ENCODE measurements at places on chromosomes 3 and 15.

GRCh38 chr3:135803028-135803692 is 162.4 kb upstream of the PPP2R3A start:
- no peak for DNase-seq

GRCh38 chr15:28289694-28290463 is 32.1 kb downstream of the HERC2 start:
- DNase-seq = no peak

DNA sequence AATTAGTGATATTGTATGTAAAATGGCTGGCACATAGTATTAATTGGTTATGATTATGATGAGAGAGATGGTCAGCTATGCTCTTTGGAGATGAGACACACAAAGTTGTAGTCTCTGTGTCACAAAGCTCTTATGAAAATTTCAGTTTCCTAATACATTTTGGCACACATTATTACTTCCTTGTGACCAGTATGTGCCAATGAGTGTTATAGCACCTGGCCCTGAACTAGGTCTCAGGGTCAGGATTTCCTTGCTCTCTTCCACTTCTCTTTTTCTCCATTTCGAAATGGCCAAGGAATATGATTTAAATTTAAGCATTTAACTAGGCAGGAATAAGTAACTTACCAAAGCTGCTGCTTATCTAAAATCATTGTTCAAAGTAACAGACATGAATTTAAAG is 28.0 kb downstream of the TIPARP start:
- DNase-seq = no peak

DNA sequence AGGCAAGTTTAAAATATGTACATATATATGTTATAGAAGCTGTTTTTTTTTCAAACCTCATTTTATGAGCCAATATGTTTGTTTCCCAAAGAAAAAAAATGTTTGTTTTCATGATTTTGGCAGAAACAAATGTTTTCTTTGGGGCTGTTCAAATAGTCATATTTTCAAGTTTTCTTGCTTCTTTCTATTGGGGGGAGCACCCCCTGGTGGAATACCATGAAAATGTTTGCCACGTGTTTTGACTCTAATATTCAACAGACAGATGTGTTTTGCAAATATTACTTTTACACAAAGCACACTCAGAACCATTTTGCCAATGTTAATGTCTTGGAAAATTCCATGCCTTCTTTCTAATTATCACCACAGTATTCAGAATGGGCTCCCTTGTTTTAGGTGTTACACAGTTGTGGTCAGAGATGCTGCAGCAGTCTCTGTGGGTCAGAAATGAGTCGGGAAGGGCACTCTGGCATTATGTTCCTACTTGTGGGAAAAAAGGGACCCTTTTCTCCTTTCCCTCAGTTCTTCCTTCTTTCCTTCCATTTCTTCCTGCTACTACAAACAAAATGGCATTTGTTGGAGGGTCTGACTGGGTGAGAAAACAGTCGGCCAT is 817.0 kb downstream of the TUSC7 start:
- no peak for DNase-seq

DNA sequence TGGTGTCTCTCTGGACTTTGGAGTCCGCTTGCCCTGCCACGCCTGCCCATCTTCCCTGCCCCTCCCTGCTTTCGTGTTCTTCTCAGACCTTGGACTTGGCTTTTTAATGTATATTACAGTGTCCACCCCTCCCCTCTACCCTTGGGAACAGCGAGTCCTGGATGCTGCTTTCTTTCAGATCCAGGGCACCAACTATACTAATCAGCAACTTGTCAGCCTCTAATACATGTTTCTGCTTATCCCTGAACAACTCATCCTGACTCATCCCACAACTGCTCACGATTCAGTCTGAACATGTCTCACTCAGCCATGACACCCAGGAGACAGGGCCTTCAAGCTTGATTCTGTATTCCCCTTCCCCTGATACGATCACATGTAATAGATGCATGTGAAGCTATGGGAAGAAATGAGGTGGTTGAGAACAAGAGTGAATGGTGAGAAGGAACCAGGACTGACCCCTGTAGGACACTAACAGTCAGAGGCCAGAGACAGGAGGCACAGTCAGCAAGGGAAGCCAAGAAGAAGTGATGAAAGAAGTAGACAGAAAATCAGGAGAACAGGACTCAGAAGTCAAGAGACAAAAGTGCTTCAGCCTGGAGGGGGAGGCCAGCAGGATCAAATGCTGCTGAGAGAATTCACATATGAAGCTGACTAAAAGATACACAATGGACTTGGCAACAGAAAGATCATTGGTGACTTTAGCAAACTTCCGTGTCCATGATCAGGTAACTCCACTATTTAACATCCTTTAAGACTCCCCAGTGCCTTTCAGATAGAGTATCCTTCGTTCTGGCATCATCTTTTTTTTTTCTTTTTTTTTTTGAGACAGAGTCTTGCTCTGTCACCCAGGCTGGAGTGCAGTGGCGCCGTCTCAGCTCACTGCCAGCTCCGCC is 35.4 kb downstream of the BCL2L10 start:
- no peak for DNase-seq

DNA sequence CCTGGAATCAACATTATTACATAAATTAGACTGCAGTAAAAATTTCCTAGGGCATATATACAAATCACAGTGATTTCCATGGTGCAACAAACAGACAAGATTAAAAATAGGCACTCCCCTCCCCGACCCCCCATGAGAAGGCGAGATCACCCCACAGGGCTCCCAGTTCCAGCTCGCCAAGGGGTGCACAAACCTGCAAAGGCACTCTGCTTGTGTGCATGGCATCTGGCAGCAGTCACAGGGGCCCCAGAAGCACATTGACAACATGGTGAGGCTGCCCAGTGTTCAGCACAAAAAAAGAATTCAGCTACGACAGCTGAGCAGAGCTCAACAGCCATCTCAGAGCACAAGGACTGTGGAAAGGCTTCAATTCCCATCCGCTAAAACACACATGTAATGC is 19.2 kb upstream of the CERS3 start:
- DNase-seq = no peak

GRCh38 chr3:111351334-111351733 is 190.7 kb upstream of the CD96 start:
- DNase-seq = no peak

- DNase-seq = no peak
Observed at GRCh38 chr3:147872568-147872967, 463.4 kb downstream of the ZIC1 start.

DNA sequence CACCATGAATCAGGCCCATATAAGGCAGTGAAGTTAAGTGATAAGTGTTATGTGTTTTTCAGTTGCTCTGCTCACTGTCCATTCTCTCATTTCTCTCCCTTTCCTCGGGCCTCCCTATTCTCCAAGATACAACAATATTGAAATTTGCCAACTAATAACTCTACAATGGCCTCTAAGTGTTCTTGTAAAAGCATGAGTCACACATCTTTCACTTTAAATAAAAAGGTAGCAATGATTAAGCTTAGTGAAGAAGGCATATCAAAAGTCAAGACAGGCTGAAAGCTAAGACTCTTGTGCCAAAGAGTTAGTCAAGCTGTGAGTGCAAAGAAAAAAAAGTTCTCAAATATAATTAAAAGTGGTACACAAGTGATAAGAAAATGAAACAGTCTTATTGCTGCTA is 675.4 kb downstream of the OTOL1 start:
- DNase-seq = no peak

- no peak for DNase-seq
Observed at GRCh38 chr3:41212088-41212487, 12.8 kb downstream of the CTNNB1 start.

- no peak for DNase-seq
Observed at GRCh38 chr15:36814708-36815107, 235.3 kb downstream of the CDIN1 start.

DNA sequence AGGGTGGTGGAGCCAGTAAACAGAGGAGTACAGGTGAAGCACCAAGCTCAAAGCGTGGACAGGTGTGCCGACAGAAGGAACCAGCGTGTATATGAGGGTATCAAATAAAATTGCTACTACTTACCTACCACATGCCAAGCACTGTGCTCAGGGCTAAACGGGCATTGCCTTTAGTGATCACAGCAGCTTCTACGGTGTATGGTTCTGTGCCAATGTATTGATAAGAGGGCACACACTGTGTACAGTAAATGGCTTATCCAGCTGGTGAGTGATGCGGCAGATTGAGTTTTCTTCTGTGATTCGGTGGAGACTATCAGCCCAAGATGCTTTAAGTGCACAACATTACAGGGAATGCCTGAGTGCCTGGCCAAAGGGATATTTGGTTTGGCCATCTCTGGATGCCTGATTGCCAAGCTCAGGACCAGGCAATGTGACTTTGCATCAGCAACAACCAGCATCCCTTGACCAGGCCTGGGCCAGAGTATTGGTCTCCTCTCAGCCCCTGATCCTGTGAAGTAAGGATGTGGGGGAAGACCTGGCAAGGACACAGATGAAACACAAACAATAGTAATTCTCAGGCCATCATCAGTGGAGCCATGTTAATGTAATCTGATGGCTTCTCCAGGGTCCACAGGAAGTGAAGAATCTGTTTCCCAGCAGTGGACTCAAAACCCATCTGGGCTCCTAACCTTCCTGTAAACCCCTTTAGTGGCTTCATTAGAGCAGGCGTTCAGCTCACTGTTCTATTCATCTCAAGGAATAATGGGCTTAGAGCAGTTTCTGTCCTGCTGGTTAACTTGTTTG is 14.1 kb downstream of the STARD5 start:
- DNase-seq = no peak

DNA sequence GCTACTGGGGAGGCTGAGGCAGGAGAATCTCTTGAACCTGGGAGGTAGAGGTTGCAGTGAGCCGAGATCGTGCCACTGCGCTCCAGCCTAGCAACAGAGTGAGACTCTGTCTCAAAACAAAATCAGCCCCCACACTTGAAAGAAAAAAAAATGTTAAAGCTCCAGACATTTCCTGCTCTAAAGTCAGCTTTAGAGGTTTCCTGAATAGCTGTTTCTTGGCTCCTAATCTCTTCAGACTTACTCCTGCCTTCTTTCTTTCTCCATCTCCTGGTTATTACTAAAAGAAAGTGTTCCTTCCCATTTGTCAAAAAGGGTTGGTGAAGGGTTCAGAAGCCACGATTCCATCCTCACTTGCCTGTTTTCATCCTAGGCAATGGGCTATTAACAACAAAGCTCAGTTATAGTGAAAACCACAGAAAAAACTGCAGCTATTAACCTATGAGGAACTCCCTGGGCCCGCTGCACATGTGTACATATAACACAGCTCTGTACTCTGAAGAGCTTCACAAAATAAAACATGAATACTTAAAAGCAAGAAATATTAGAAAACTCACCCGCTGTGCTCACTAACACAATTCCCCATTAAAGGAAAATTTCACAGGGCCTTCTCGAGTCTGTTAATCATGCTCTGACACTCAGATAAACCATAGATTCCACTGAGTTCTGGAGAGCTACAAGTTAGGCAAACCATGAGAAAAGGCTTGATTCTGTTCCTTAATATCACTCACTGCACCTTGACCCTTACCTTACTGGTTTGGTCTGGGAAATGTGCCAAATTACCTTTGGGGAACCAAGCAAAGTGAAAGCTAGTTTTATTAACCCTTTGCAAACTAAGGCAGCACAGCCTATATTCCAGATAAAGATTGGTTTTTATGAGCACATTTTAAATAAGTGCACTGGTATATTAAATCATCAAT is 89.9 kb upstream of the TSPAN3 start:
- DNase-seq = no peak

- no peak for DNase-seq
Observed at GRCh38 chr3:49666592-49666991, 7.6 kb upstream of the APEH start.

- no peak for DNase-seq
Observed at GRCh38 chr3:168511428-168512014, 415.8 kb upstream of the GOLIM4 start.

DNA sequence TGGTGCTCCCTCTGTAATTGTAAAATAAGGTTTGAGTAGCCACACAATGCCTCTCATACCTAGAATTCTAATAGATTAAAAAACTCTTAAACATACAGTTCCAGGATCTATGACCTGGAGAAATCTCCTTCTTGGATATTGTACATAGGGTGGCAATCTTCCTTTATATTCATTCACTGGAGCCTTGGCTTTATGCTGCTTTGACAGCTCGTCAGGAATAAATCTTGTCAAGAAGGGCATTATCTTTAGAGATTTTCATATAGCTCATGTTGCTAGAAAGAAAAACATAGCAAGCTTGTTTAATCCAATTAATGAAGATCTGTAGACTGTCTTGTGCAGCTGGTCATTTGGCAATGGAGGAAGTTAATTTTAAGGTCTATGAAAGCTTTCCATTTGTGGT is 131.1 kb downstream of the PYDC2 start:
- no peak for DNase-seq

DNA sequence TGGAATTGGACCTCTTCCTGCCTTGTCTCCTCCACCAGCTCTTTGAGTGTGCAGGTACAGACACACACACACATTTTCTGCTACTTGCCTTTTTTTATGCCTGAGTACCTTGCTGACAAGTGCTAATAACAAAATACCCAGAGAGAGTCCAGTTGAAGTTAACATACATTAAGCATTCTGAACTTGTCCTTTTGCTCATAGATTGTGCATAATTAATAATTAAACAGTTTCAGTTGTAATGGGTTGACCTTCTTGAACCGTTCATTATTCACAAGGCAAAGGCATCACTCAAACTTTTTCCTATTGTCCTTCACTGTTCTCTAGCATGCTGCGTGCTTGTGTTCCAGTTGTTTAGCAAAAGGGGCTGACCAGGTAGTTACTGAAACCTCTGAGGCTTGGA is 59.6 kb upstream of the SKOR1 start:
- DNase-seq = no peak

DNA sequence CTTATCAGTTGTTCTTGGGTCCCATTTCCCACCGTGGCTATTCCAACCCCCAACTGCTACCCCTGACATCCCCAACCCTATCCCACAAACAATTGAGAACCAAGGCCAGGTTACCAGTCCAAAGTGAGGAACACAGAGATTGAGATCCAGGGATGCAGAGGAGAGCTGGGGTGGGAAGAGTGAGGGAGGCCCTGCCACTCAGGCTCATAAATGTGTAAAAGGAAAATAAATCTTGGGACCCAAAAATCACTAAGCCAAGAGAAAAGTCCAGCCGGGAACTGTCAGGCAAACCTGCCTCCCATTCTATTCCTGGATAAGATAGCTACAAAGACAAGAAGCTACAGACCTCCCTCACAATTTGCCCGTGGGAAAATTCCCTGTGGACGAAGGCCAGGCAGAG is 101.1 kb upstream of the DLG1 start:
- no peak for DNase-seq

- DNase-seq = no peak
Observed at GRCh38 chr3:17478673-17479072, 263.8 kb downstream of the TBC1D5 start.

DNA sequence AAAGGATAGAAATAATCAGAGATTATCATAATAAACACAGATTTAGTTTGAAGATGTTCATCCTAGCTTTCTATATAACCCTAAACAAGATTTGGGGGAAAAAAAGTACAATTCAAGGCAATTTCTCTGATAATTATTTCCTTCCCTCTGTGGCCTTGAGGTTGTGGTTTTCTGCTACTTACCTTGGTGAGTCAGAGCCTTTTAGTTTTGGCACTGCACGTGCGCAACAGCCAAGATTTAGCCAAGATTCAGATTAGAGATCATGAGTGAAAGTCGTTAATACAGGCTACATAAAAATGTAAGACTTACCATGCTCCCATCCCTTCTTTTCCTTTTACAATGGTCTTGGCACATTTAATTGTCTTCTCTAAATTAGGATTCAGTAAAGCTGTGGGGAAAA is 6.7 kb downstream of the LYZL4 start:
- no peak for DNase-seq

- DNase-seq = peak; percentile 67
Observed at GRCh38 chr3:146469150-146470017, at the start of gene PLSCR2. Gene PLSCR2 (minus strand): TSS chr3:146469561. CDS start chr3:146459904, 9,657 bp downstream.

Measured in stimulated activated CD4-positive, alpha-beta T cell treated with anti-CD3 and anti-CD28 coated beads, TNF-alpha, amount 100 ng/mL, for 4 hours (primary cell).